Dermis blood vessel endothelial cell (primary cell): ENCODE measurements at places on chromosomes 3 and 15. TPM values are rescaled to one million over a fixed set of nuclear protein-coding genes. Genes with fewer than 3 reads are reported as not detected.
A peak's percentile ranks its signal among the peaks of the same experiment; 100 is the strongest.

GRCh38 chr15:29311696-29312095, 42.1 kb upstream of the NSMCE3 start:
- no peak for DNase-seq

CCR3 gene
- not detected in 2 replicates for total RNA-seq

DNA sequence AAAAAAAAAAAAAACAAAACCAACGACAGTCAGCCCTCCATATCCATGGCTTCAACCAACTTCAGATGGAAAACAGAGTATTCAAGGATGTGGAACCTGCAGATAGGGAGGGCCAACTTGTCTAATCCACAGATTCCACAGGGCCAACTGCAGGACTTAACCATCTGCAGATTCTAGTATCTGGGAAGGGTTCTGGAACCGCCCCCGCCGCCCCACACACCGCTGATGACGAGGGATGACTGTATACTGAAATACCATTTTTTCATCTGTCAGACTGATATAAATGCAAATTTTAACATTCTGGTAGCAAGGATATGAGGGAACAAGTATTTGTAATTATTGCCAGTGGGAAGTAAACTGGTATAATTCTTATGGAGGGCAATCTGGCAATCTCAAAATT, 29.5 kb downstream of the ADPGK start:
- DNase-seq = no peak

SERINC4 gene
- total RNA-seq = not detected in 2 replicates

TLR9 gene
- total RNA-seq = under 0.01 TPM in 1 of 2 replicates, not detected in the other

- no peak for DNase-seq
Observed at GRCh38 chr3:183100376-183100775, 1.1 kb upstream of the MCCC1 start.

GRCh38 chr3:94036909-94037507, 8.6 kb upstream of the STX19 start:
- peak; percentile 42 for DNase-seq

LIPC gene
- 0.14 and 0.34 TPM in 2 replicates for total RNA-seq

DNA sequence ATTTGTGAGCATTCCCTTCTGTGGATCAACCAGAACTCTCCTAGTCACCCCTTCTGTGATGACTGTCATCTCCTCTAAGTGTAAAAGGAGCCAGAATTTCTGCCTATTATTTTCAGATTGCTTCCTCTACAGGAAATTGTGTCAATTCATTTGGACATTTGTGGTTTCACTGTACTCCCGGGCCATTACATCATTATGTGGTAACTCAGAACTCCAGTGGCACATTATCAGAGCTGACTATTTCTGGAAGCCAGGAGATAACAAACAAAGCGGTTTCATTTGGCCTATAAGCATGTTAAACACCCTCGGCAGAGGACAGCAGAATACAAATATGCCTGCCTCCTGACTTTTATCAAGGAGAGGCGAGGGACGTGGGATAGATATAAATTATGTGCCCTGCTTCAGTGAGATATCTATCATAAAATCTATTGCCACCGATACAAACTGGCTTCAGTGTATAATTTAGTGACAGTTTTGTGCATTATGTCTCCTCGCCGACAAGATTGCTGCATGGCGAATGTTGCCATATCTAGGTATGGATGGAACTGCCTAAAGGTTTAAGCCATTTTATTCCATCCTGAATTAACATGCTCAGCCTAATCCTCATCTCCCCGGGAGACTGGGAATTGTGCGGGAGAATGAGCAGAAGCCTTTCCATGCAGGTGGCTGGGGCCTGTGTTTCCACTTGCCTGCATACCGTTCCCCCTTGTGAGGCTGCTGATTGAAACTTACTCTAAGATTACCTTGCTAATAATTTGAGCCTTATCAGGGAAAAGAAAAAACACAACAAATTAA, 193.4 kb upstream of the SEMA6D start:
- DNase-seq = peak; percentile 58

DNA sequence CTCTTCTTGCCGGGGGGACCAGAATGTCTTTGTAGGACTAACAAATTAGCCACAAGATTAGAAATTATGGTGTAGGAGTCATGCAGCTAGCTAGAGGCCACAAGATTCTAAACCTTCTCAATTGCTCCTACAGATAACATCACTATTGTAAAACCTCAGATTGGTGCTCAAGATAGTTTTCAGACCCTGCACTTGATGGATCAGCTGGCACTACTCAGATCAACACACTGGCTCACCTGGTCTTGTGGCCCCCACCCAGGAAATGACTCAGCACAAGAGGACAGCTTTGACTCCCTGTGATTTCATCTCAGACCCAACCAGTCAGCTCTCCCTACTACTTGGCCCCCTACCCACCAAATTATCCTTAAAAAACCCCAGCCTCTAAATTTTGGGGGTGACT, 124.1 kb upstream of the RASGRP1 start:
- no peak for DNase-seq

DNA sequence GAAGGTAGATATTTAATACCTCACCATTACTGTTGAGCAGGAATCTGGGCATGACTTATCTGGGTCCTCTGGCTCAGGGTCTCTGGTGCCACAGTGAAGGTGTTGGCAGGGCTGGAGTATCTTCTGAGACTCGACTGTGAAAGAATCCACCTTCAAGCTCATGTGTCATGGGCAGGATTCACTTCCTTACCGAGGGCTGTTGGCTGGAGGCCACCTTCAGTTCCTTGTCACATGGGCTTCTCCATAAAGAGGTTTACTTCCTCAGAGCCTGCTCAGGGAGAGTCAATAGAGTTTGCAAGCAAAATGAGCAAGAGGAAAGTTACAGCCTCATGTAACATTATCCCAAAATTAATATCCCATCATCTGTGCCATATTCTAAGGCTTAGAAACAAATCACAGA, 459.5 kb downstream of the NR2F2 start:
- DNase-seq = no peak

DNA sequence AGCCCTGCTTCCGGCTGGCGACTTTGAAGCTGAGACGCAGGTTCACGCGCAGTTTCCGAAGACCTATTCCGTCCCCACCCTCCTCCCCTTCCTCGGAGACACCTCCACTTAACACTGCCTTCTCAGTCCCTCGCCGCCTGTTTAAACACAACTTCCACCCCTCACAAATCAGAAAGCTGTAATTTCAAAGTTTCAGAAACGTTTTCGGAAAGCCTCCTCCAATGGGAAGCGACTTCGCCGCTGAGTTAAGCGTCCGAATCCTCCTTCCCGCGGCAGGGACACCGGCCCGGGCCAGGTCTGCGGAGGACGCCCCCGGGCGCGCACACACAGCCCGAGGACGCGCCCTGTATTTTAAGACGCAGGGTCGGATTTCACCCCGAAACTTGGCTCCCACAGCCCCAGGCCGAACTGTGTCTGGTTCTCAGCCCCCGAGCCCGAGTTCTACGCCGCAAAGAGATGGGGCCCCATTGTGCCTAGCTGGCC, 559 bp upstream of the LRRN1 start:
- no peak for DNase-seq

DNA sequence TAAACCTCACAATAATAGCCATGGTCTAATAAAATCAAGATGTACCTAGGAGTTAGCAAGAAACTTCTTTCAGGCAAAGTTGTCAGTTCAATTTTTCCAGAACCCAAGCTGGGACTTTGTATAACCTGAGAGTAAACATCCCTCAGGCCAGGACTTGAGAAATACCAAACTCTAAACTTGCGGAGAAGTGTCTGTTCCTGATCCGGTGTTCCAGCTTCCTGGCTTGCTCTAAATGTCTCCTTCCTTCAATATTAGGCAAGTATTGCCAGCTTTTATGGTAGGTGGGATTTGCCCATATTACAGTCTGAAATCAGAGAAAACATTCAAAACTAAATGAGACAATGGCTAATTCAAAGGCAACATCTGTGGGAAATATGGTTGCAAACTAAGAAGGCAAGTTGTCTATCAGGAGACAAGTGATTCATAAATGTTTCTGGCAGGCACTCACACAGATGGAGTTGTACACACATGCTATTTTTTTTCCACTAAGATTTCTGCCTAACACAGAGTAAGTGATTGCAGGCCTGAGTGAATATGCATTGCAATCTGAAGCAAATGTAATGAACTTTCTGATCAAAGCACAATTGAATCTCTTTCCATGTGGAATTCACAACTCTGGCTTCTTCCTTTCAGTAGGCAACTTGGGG, 88.3 kb upstream of the COL8A1 start:
- DNase-seq = peak; percentile 75

C2CD4A gene
- total RNA-seq = 1.5 and 2.7 TPM in 2 replicates

GRCh38 chr3:172159962-172160538, 120.7 kb downstream of the FNDC3B start:
- no peak for DNase-seq

SLC38A3 gene
- not detected in 2 replicates for total RNA-seq

- DNase-seq = peak; percentile 79
Observed at GRCh38 chr15:39598958-39599845, 18.3 kb downstream of the THBS1 start.

DNA sequence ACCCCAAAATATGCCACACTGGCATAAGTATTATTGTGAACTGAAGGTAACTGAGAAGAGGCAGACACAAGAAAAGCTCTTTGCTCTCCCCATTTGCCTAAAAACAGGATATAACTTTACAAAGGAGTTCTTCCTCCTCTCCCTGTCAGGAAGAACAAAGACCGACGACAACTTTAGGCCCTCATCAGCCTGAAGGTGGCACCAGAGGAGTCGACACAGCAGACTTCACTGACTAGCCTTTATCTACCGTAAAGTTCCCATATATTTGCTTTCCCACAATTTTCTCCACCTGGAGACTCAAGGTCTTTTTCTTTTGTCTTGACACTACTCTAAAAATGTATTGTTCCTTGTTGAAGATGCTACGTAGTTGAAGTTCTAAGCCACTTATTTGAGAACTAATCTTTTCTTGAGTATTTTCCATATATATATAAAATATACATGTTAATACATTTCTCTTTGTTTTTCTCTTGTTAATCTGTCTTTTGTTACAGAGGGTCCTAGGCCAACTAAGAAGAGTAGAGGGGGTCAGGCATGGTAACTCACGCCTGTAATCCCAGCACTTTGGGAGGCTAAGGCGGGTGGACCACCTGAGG, 16.2 kb upstream of the XIRP1 start:
- peak; percentile 77 for DNase-seq

DNA sequence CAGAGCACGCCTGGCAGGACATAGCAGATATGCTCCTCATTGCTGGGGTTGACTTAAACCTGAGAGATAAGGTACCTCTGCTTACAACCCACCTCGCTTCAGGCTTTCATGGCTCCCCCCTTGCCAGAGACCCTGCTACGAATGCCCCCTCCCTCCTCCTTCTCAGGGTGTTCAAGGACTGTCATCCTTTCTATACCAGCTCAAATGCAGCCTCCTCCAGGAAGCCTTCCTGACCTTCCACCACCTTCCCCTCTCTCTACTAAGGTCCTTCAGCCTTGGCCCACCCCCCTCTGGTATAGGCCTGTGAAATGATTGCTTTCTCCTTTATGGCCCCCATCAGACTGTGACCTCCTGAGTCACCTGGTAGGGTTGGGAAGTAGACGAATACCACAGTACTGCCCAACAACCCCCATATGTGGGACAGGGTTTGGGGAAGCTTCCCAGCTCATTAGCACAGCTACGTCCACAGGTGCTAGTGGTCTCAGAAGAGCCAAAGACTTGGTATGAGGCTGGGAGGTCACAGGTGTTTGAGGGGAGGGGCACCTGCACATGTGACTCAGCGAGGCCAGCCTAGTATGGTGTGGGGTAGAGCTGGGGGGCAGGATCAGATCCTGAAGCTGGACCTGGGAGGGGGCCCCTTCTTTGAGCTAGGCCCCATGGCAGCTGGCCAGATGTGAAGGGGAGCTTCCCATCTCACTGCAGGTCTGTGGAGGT, 32.0 kb downstream of the ANKDD1A start:
- DNase-seq = no peak

GRCh38 chr3:104764496-104764895, 602.2 kb upstream of the ALCAM start:
- no peak for DNase-seq

- DNase-seq = no peak
Observed at GRCh38 chr3:53503195-53503594, 8.8 kb downstream of the CACNA1D start.

- peak; percentile 15 for DNase-seq
Observed at GRCh38 chr15:65903296-65904073, 34.2 kb downstream of the RAB11A start.

- no peak for DNase-seq
Observed at GRCh38 chr15:97680606-97681220, 279.8 kb upstream of the ARRDC4 start.

GRCh38 chr3:157098121-157098822, 61.7 kb downstream of the CCNL1 start:
- no peak for DNase-seq

- no peak for DNase-seq
Observed at GRCh38 chr3:49018707-49019006, 277 bp upstream of the DALRD3 start.

GOLGA6L1 gene
- not detected in 2 replicates for total RNA-seq

LRRC31 gene
- total RNA-seq = not detected in 2 replicates

- no peak for DNase-seq
Observed at GRCh38 chr3:140189976-140190375, 255.0 kb downstream of the CLSTN2 start.

DNA sequence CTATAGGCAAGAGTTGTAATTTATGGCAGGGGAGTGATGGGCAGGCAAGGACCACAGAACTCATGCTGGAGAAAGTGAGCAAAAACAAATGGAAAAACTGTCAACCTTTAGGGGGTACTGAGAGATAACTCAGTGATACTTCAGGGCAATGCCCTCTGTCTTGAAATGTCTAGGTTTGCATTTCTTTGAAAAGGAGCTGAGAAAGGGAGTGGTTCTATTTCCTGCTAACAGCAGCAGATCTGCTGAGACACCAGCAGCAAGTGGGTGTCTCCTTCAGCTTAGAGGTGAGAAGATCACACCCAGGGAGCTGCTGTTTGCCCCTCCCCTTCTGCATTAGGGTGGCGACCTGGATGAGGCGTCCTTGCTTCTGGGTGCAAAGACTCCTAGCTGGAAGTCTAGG, 42.3 kb upstream of the XIRP1 start:
- no peak for DNase-seq

DNA sequence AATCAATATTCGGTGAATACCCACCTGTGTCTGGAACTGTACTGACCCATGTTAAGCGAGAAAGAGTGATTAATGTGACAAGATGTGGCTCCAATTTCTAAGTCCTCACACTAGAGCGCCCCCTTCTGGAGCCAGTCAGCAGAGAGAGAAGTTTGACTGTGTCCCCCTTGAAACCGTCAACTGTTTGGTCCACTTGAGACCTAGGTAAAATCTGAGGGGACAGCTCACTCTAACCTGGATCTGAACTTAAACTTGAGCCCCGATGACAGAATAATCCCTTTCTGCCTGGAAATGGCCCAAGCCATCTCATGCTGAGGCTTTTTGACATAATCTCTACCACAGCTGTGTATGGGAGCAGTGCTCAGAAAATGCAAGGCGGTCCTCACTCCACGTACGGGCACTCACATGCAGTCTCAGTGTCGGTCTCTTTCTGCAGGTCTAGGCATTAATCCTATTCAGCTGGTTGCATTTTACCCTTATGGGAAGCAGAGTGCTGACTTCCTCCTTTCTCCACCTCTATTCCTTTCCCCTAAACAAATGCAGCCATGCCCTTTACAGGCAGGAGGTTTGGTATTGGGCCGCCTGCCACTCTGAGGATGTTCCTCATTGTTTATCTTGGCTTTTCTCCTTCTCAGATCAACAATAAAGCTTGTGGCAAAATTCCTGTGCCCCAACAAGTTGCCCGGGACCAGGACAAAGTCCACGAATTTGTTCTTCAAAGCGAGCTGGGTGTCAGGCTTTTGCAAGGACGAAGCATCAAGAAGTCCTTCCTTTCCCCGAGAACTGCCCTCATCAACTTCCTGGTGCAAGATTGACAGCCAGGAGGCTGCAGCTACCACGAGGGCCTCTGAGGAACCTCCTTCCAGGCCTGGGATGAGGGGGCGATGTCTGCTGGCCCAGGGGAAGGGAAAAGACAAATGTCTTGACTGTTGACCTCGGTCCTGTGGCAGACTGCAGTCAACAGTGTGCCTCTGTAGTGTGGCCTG, 47.5 kb upstream of the LIMD1 start:
- DNase-seq = peak; percentile 36
